ENCODE measurements at places on chromosomes 3 and 15.

DNA sequence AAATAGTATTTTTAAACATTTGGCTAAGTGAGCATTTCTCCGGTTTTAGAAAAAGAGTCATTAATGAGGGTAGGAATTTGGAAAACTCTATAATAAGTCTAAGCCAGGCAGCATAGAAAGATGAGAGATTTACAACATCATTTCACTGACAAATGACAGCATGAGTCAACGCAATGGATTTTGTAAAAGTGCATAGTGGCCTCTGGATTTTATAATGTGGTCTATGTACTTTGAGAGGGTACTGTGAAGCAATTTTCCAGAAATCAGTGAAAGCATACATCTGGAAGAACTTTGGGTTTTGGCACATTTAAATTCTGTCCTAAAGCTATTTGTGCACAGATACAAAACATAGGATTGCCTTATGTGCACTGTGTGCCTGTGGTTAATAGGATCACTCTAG is 130.8 kb upstream of the CCNL1 start:
- DNase-seq: no peak

- DNase-seq: no peak
Observed at GRCh38 chr3:195847055-195847950, 35.6 kb upstream of the MUC4 start.

- peak; percentile 67 for DNase-seq
Observed at GRCh38 chr3:43155464-43156121, 49.7 kb upstream of the POMGNT2 start.

- DNase-seq: no peak
Observed at GRCh38 chr15:41254560-41254959, 23.5 kb downstream of the CHP1 start.

- DNase-seq: no peak
Observed at GRCh38 chr3:127819086-127819485, 3.2 kb downstream of the MGLL start.

GRCh38 chr3:55678546-55679216 is 191.6 kb upstream of the WNT5A start:
- DNase-seq: no peak

- DNase-seq: no peak
Observed at GRCh38 chr3:134334901-134335280, 39.4 kb downstream of the AMOTL2 start.

DNA sequence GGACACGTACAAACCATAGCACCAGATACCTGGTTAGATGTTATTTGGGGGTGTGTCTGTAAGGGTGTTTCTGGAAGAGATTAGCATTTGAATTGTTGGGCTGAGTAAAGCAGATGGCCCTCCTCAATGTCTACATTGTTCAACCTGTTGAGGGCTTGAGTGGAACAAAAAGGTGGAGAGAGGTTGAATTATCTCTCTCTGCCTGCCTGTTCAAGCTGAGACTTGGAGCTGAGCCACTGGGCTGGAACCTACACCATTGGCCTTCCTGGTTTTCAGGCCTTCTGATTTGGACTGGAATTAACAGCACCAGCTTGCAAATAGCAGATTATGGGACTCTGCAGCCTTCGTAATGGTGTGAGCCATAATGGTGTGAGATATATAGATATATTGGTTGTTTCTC is 71.3 kb upstream of the CORO2B start:
- no peak for DNase-seq

GRCh38 chr3:15050405-15051092 is 14.6 kb downstream of the MRPS25 start:
- no peak for DNase-seq

DNA sequence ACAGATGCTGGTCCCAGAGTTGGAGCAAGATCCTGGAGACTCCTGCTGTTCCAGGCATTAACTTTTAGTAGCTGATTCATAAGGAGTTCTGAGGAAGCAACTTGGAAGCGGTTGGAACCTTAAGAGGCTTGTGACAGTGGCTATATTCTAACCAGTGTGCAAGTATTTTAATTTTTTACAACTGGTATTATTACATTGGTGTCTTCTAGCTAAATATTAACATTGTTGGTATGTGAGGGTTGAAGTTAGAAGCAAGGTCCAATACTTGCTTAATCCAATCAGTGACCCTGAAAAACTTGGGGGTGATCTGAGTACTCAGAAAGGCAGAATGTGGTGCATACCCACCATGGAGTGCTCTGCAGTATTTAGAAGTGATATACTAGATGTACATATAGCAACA is 1.5 kb upstream of the OR4F15 start:
- DNase-seq: no peak

GRCh38 chr3:11726146-11726545 is 82.4 kb upstream of the VGLL4 start:
- DNase-seq: no peak

DNA sequence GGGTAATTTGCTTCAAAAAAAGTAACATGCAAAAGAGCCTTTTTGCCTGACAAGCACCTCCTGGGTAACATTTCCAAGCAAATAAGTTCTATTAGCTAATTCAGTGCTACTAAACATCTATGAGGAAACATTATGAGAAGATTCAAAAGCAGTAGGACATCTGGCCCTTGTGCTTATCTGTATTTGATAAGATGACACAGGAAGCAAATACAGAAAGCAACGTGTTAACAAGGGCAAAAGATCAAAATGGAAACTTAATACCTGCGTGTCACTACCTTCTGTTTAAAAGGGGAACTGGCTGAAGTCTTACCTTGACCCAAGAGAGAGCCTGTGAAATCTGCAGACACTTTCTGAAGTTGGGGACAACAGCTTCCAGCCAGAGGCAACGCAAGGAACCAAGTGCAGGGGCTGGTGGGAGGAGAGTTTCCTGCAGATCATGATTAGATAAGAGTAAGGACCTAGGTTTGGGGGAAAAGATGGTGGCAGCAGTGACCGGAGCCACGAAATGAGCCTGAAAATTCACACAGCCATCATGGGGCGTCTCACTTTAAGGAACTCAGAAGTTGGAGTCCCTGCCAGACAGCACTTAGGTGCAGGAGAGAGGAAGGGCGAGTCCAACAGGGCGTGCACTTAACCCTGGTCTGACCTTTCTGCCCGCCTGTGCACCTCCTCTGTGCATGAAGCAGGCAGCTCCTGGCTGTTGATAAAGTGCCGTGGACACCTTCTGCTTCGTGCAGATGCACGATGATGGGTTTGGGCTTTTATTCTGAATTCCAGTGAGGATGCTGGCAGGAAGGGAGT is 153.6 kb upstream of the BHLHE40 start:
- peak; percentile 42 for DNase-seq

Data from kidney glomerular epithelial cell (primary cell).